ENCODE measurements at places on chromosomes 11 and 22. TPM values are rescaled to one million over a fixed set of nuclear protein-coding genes. Genes with fewer than 3 reads are reported as not detected.

FAM83F gene
- polyA plus RNA-seq = 3.7 TPM

GDPD4 gene
- not detected for polyA plus RNA-seq

MMP8 gene
- polyA plus RNA-seq = not detected

RASGRP2 gene
- polyA plus RNA-seq = 60.5 TPM

CSF2RB gene
- not detected for polyA plus RNA-seq

DBX1 gene
- 0.16 TPM for polyA plus RNA-seq

ST14 gene
- 7.9 TPM for polyA plus RNA-seq

TRIM48 gene
- polyA plus RNA-seq = not detected

SCGB1C1 gene
- not detected for polyA plus RNA-seq

SPDYC gene
- polyA plus RNA-seq = 0.52 TPM

SPI1 gene
- 0.23 TPM for polyA plus RNA-seq

AASDHPPT gene
- 49.0 TPM for polyA plus RNA-seq

CHRM1 gene
- polyA plus RNA-seq = 0.44 TPM
